Body of pancreas (tissue), 4 donors: ENCODE measurements at places on chromosomes 2 and 18.

GRCh38 chr2:60855989-60856669 is 25.2 kb upstream of the REL start:
- no peak for DNase-seq

- DNase-seq = no peak
Observed at GRCh38 chr2:74017223-74017622, 32.5 kb downstream of the TET3 start.

DNA sequence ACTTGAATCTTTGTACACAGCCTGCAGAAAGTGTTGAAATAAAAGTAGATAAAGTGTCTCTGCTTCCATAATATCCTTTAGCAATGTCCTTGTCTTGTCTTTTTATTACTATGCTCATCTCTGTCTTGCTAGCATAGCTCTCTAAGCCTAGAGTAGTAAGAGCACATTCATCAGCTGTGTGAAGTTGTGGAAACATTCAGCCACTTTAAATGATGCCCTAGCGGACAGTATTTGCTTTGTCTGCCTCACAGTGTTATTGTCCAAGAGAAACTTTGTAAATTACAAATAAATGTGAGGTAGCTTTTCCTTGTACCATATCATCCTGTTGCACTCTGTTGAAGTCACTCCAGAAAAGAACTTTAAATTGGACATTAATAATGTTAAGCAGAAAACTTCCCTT is 60.3 kb upstream of the TTC21B start:
- no peak for DNase-seq

DNA sequence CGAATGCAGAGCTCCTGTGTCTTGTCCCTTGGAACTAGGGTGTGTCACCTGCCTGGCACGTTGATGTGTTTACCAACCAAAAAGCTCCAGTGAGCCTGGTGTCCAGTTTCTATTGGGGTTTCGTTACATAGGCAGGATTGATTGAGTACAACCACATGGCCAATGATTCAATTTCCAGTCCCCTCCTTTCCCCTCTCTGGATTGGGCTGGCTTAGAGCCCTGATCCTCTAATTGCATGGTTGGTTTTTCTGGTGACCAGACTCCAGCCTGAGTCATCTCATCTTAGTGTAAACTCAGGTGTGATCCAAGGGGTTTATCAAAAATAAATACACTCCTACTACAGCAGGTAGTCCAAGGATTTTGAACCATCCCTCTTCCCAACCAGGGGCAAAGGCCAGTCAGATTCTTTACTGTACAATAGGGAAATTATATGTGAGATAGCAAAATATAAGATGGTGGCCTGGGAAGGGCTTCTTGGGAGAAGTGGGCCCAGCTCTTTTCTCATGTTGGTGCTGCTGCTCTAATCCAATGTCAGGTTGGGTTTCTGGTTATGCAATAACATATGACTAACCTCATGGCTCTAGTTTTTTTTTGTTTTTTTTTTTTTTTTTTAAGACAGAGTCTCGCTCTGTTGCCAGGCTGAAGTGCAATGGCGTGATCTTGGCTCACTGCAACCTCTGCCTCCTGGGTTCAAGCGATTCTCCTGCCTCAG is 64.7 kb upstream of the MGAT5 start:
- peak; percentile 70 for DNase-seq

DNA sequence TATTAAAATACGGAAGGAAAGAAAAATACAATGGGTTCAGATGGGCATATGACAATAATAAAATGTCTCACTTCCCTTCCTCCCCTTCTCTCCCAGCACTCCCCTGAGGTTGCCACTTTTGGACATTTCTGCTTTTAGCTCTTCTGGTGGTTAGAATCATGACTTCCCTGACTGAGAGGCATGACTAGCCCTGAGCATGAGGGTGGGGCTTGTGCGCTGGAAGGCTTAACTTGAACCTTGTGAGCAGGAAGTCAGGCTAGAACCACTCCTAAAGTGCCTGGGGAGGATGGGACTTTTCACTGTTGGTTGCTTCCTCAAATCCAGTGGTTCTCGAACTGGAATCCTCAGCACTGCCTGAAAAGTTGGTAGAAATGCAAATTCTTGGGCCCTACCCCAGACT is 19.7 kb upstream of the ARHGAP25 start:
- DNase-seq = no peak

- DNase-seq = no peak
Observed at GRCh38 chr18:34783501-34783900, 73.4 kb downstream of the DTNA start.

GRCh38 chr18:69044215-69044614 is 246.3 kb downstream of the CCDC102B start:
- no peak for DNase-seq

DNA sequence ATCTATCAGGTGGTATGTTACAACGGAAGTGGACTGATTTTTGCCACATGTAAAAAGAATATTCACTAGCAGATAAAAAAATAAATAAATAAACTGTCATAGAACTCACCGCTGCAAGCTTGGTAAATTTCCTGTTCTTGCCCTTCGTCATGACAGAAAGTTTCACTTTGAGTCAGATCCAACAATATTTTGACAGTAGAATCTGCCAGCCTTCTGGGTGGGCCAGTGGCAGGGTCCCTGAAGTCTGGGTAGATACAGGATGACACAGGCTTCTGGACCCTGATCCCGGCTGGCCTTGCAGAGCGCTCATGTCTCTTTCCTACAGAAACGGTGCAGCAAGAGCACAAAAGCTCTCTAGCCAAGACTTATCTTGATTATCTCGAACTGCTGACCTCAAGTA is 97.8 kb upstream of the PMAIP1 start:
- DNase-seq = no peak

DNA sequence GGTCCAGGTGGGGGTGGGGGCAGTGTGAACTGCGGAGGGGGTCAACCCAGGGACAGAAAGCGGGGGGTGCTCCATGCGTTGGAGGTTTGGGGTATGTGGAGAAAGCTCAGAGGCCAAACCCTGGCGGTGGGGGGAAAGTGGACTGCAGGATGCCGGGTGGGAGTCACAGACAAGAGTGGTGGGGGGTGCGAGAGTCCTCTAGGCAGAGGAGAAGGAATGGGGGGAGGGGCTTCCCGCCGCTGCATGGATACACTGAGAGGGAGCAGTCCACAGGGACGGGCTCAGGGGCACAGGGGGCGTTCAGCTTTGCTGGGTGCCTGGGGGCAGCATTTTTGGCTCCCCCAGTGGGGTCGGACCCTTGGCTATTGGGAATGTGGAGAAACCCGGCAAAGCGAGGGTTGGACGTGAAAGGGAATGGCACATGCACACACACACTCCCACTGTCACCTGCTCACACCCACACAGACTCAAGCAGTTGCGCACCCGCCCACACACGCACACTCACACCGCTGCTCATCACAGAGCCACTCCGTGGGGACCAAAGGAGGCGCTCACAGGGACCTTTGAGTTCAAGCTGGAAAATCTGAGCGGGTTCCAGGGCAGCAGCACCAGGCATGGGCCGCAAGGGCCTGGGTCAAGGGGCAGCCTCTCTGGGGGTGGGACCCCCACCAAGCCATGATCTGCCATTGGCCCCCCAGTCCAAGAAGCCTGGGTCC is 7.7 kb downstream of the GBX2 start:
- no peak for DNase-seq

DNA sequence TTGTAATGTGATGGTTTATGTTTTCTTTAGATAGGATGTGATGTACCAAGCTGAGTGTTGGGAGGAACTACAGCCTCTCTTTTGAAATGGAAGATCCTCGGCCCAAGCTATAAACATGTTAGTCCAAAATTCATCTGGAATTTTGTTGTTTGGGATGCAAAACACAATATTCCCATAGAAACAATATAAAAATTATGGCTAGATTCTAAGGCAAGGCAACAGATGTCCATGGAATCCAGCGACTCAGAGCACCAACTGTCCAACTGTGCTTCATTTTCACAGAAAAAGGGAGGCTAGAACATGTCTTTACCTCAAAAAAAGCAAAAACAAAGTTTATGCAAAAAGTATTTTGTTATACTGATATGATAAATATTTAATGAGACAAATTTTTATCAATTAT is 52.4 kb upstream of the ATP8B1 start:
- DNase-seq = no peak

GRCh38 chr2:174158003-174158402 is 90.3 kb downstream of the OLA1 start:
- peak; percentile 37 for DNase-seq

GRCh38 chr2:10140841-10141610 is 18.5 kb downstream of the RRM2 start:
- no peak for DNase-seq

- no peak for DNase-seq
Observed at GRCh38 chr2:138023298-138023697, 59.0 kb downstream of the HNMT start.

- no peak for DNase-seq
Observed at GRCh38 chr2:65576861-65577601, 144.6 kb upstream of the SPRED2 start.

DNA sequence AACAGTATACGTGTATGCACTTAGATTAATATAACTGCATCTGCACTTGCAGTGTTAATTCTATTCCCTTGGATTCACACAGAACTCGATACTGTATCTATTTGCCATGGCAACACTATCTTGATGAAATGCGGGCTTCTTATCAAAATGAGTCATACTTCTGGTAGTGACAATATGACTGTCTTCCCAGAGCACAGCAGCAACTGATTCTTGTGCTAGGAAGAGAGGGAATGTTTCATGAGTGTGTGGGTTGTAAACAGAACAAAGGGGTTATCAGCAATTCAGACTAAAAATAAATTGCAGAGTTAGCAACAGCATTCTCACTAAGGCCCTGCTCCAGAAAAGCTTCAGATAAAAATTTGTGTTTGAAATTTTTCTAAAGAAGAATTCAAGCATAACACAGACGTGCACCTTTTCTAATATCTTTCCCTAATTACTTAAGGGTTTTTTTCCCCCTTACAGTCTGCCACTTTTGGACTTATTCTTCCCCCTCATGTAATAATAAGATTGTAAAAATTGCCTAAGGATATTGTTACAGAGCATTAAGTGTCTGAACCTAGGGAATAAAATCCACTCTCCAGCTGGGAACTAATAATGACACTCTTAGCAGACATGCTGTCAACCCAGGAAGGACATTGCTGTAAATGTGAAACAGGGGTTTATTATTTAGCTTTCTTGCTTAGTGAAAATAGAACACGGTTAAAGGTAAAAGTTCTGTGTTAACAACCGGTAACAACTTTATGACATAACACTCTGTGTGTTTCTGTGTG is 99.9 kb upstream of the SLC38A11 start:
- DNase-seq = no peak

DNA sequence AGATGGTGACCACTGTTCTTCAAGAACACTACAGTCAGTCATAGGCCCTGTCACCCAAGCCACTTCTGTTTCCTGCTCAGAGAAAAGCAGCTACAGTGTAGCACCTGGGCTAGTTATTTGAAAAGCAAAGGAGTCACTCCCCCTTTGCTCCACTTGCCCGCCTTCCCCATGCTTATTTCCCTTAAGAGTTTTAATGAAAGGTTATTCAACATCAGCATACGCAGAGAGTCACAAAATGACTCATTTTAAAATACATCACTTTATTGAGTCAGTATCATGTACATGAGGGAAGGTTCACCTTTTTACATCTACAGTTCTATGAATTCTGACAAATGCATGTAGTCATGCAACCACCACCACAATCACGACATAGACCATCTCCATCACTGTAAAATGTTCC is 71.3 kb downstream of the TNFRSF11A start:
- DNase-seq = no peak

- DNase-seq = no peak
Observed at GRCh38 chr2:236054125-236054524, 114.1 kb downstream of the GBX2 start.

GRCh38 chr2:224259831-224260230 is 142.1 kb downstream of the FAM124B start:
- DNase-seq = no peak

DNA sequence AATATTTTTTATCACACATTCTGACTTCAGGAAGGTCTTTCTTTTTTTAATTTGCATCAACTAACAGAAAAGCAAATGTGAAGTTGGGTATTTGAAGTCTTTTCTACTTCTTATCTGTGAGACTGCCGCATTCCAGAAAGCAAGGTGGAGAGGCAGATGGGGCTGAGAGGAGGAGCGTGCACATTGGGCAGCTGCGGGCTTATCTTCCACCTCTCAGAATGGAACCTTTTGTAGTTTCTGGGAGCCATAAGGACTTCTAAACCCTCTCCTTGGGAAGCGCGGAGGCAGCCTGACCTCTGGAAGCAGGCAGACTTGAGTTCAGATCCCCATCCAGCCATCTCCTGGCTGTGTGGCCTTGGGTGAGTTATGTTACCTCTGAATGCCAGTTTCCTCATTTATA is 3.9 kb downstream of the MAPRE3 start:
- no peak for DNase-seq

- no peak for DNase-seq
Observed at GRCh38 chr2:79982445-79982844, 322.1 kb downstream of the LRRTM1 start.

- DNase-seq = no peak
Observed at GRCh38 chr2:24494410-24494809, 3.4 kb downstream of the NCOA1 start.

DNA sequence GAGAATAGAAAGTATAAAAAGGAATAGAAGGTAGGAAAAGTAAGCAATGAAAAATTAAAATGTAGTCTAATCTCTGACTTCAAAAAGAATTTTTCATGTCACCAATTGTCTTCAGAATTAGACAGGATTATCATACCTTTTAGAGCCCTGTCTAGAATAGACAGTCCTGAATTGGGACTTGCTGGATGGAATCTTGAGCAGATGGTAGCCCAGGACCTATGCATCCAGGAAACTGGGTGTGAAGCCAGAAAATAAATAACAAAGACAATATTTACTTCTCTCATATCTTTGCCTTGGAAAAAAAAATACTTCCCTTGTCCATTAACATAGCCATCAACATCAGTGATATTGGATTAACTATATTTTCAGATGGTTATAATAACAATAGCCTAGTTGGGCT is 97.8 kb upstream of the UNC80 start:
- DNase-seq = no peak

- DNase-seq = no peak
Observed at GRCh38 chr18:56483386-56483785, 155.0 kb downstream of the TXNL1 start.

DNA sequence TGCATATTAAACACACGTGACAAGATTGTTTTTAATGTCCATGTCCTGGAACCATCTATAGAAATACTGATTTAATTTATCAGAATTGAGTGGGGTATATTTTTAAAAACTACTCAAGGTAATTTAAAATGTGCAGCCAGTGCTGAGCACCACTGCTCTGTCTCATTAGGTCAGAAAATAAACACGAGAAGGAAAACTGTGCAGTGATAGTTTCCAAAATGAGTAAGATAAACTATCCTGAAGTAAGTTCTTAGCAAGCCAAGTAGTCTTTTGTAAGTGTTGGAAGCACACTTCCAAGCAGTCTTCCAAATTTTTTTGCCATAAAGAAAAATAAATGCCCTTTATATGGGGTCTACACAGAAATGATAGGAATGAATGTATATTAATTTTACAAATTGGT is 93.8 kb upstream of the DNAJC10 start:
- no peak for DNase-seq

GRCh38 chr2:180559771-180560170 is 420.6 kb upstream of the UBE2E3 start:
- DNase-seq = no peak
